ENCODE measurements at places on chromosomes 2 and 18.

DNA sequence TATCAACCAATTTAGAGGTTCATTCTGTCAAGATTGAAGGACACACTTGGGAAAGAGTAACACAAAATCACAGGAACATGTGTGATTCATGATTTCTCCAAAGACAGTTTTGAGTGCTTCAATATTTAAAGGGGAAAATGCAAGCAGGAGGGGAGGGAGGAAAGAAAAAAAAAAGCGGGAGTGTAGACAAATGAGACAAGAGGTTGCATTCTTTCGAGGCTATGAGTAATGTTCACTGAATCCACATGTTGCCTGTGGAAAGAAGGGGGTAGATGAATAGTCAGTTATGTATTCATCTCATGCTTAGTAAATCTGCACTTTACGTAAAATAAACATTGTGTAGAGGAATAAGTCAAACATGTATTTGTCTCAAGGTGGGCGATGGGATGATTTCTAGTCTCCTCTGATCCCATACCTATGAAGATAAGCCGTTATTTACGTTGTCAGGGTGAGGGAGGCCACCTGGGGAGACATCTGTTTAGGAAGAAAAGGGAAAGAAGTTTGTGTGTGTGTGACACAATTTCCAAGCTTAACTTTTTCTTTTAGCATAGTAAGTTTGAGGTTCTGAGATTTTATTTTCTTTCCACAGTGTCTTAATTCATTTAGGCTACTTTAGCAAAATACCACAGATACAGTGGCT lies 211.0 kb upstream of the ZC3H15 start:
- no peak for DNase-seq

DNA sequence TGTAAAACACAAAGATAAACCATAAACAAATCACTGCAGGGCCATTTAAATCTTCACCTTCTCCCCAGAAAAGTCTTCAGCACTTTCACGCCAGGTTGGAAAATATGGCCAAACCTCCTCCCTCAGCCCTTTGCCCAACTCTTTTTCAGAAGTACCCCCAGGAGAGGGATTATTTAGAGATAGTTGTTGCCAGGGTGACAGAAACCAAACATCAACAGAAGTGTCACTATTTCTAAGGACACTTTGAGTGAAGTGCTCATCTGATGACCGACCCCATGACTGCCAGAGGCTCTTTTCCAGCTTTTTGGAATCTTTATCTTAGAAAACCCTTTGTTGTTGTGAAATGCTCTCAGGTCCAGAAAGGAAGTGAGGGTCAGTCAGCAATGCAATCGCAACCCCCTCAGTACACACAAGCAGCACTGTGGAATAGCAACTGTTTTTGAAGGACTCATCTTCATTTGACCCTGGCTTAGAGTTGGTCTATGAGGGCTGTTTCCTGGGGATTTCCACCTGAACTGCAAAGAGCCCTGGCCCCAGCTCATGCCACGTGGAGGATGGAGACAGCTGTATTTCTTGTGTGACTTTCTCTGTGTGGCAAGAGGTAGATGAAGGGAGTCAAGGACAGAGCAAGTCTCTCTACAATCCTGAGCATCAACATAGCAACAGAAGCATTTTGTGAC lies 114.0 kb upstream of the STON1 start:
- DNase-seq = peak; percentile 18

DNA sequence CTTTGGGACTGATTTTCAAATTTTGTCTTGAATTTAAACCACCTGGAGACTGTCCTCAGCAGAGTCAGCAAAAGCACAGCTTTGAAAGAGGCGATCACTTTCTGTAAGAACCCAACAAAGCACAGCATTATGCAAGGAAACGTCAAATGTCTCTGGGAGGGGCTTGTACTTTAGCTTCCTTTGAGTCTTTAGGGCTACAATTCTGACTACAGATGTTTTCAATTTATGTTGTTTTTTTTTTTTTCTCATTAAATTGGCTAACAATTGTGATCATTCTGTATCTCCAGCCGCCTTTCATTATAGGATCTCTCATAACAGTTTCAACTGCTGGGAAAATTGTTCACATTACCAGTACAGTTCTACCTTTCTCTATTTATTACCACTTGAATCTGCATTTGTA lies 48.3 kb downstream of the COL3A1 start:
- no peak for DNase-seq

DNA sequence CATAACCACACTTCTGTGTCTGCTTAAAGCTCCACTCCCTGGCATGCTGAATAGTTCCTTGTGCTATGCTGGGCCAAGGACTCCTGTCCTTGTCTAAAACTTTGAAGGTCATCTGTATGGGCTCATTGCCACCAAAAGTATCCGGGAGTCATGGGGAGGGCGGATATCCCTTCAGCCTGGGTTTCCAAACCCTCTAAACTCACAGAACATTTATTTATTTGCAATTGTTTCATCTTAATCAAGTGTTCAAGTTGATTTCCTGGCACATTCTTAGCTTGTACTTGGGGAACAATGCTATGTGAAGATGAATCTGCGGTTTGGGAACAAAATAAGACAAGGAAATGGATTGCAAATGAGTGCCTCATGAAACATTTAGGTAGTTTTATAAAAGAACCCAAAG lies 1.8 kb downstream of the NOSTRIN start:
- no peak for DNase-seq

GRCh38 chr2:219573166-219573565 lies 1.1 kb downstream of the INHA start:
- DNase-seq = no peak

DNA sequence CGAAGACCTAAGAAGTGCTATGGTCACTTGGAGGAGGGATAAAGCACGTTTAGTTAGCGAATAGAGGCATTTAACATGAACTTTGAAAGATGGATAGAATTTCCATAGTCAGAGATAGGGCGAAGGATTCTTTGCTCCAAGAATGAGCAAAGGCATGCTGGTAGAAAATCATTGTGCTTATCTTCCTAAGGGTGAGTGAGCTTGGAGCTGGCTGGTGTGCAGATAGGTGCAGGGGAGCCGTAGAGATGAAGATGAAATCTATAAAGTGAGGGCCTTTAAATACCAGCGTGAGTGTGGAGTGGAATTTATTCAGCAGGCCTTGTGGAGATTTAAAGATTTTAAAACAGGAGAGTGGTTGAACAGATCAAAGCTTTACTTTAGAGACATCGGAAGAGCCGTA lies 1.6 kb downstream of the HRH4 start:
- DNase-seq = no peak

- DNase-seq = no peak
Measured at GRCh38 chr2:217797661-217798069, 205.1 kb downstream of the TNS1 start.

DNA sequence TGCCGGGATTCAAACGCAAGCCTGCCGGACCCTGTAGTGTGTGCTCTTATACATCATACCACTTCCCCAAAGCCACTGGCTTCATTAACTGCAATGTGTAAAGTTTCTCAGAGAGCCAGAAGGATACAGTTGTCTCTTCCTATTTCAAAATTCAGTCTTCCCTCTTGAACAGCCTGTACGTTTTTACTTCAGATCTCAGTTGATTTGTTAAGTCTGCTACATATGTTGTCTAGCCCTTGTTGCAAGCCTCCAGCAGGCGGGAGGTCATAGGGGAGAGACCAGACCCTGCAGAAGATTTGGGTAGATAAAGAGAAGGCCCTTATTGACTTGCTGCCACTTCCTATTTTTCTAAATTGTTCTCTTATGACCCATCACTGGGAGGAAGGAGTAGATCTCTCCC lies 56.2 kb downstream of the ARHGEF33 start:
- DNase-seq = no peak

- DNase-seq = no peak
Measured at GRCh38 chr2:70630761-70631160, 77.1 kb upstream of the TGFA start.

Measured in Ammon's horn (tissue), 1 donor.